Glutamatergic neuron (in vitro differentiated cells): ENCODE measurements at places on chromosomes 11 and 22. TPM values are rescaled to one million over a fixed set of nuclear protein-coding genes. Genes with fewer than 3 reads are reported as not detected.

The TBX1 gene
- total RNA-seq = 2.4 TPM

The SYT9 gene
- total RNA-seq = 3.7 TPM

The NPTXR gene
- total RNA-seq = 9.2 TPM

The CD82 gene
- 4.4 TPM for total RNA-seq

The BARX2 gene
- total RNA-seq = not detected

The SPDYC gene
- total RNA-seq = not detected

The KIF18A gene
- total RNA-seq = 2.6 TPM

The TSPAN32 gene
- total RNA-seq = not detected

The FGF4 gene
- total RNA-seq = 0.37 TPM

The CNTF gene
- 4.6 TPM for total RNA-seq

The OR10A2 gene
- total RNA-seq = not detected

The CCDC116 gene
- 0.71 TPM for total RNA-seq

The OR5B21 gene
- not detected for total RNA-seq

The CRYBB2 gene
- total RNA-seq = not detected

The GAS2L1 gene
- total RNA-seq = 10.3 TPM

The FAM83F gene
- 1.1 TPM for total RNA-seq

The CLP1 gene
- total RNA-seq = 17.1 TPM

The HPS4 gene
- total RNA-seq = 55.1 TPM
